Fibroblast of skin of scalp (primary cell): ENCODE measurements at places on chromosomes 5 and 9.

- peak; percentile 82 for DNase-seq
These were observed 139.8 kb upstream of the RPS23 start for GRCh38 chr5:82417776-82418607.

GRCh38 chr9:90874194-90874593 is 72.6 kb downstream of the SYK start:
- no peak for DNase-seq

- DNase-seq = peak; percentile 43
These were observed 267.2 kb downstream of the RAB3C start for GRCh38 chr5:58849921-58850667.

- peak; percentile 39 for DNase-seq
These were observed 42.8 kb downstream of the RAPGEF1 start for GRCh38 chr9:131697097-131697496.

DNA sequence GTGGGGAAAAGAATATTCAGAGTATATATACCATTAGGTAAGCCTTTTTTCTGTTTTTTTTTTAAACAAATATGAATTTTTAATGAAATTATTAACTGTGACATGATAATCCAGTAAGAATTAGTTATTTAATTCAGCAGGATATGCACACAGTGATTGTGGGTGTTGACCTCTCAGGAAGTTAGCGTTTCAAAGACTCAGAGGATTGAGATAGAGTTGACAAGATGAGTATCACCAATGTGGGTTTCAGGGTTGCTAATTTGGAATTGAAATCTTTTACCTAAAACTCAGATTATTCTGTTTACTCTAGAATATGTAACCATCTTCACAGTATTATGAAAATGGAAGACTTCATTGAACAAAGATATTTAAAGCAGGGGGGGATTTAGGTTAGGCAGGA is 56.2 kb downstream of the FOCAD start:
- DNase-seq = no peak

GRCh38 chr5:169656125-169656901 is 19.2 kb downstream of the DOCK2 start:
- DNase-seq = no peak
